ENCODE measurements at places on chromosomes 16 and 17.

GRCh38 chr16:19979638-19980037, 94.1 kb downstream of the GPR139 start:
- DNase-seq = no peak

DNA sequence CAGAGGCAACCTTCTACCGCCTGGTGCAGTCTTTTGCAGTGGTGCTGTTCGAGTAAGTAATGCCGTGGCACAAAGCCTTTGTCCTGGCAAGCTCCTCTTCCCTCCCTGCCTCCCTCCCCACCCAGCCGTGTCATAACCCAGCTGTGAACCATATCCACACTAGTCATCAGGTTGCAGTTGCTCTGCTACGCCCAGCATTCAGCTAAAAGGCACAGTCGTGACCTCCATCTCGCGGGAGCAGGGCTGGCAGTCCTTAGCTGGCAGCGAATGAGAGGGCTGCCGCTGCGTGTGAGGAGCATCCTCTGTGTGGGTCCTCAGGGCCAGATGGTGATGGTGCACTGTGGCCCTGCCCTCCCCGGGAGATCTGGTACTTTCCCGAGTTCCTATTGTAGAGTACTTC, 39.3 kb downstream of the CIBAR2 start:
- no peak for DNase-seq

GRCh38 chr17:78124081-78124835, 4.3 kb downstream of the TMC6 start:
- DNase-seq = no peak

DNA sequence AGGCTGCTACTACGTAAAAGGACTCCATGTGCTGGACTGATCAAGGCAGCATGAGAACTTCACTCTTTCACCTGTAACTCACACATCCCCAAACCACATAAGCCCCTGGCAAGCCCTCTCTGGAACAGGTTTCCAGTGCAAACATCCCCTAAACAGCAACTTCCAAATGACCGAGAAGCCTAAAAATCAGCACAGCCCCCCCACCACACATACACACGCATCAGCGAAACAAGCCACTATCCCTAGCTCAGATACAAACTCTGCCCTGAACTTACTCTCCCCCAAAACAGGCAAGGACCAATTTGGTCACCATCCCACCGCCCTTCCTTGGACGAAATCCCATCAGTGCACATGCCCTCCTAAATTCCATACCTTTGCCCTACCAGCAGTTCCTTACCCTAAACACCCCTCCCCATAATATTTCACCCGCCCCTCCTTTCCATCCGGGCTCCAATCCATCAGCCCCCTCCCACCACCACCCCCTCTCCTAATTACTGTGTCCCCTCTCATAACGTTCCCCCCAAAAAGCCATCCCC, 735 bp downstream of the LSM12 start:
- DNase-seq = no peak

- peak; percentile 23 for DNase-seq
These were observed 19.7 kb upstream of the MEIOC start for GRCh38 chr17:44636562-44636961.

DNA sequence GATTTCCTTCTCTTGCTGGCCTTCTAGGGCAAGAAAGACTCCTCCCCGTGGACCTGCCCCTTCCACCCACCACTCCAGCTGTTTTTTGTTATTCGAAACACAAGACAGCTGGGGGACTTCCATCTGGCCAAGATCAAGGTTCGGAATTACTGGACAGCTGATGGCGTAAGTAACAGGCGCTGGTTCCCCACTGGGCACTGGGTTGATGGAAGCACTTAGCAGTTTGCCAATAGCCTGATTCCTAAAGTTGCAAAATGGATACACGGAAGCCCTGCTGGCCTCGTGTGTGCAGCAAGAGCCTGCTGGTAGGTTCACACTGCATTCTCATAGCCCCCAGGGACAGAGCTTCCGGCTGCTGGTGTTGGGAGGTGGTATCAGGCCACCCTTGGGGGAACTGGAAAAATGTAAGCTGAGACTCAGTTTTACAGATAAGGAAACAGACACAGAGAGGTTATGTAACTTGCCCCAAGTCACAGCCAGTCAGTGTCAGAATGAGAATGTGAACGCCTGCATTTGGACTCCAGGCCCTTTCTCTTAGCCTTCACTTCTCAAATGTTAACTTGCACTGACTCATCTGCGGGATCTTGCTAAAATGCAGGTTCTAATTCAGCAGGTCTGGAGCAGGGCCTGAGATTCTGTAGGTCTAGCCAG, 171.7 kb downstream of the KATNIP start:
- no peak for DNase-seq

- DNase-seq = no peak
These were observed 123.6 kb downstream of the CMIP start for GRCh38 chr16:81567987-81568748.

DNA sequence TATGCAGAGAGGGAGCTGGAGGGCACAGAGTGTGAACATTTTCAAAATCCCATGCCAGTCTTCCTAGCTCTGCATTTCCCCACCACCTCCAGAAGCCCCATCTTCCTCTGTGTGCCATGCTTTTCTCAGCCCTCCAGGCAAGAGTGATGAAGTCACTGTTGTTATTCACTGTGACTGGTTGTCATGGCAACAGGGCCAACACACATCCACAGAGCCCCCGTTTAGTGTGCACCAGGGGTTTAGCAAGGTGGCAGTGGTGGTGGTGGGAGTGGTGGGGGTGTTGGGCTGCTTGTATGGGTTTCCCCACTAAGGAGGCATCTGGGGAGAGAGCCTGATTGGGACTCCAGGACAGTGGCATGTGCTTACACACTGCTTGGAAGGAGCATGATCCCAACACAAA, 309.9 kb upstream of the ASIC2 start:
- DNase-seq = no peak

- DNase-seq = no peak
These were observed 89.2 kb downstream of the NTN1 start for GRCh38 chr17:9110501-9110900.

GRCh38 chr16:24538756-24539294, 541 bp upstream of the RBBP6 start:
- peak; percentile 23 for DNase-seq
